ENCODE measurements at places on chromosomes 7 and 10. TPM values are rescaled to one million over a fixed set of nuclear protein-coding genes. Genes with fewer than 3 reads are reported as not detected.

GRCh38 chr7:23315366-23315765 lies 16.2 kb downstream of the MALSU1 start:
- H3K27ac ChIP-seq: no peak overlapping the region
- peaks cover 4% of the 10 kb centered on the region for H3K4me1 ChIP-seq

Gene CALHM3
- total RNA-seq: not detected

DNA sequence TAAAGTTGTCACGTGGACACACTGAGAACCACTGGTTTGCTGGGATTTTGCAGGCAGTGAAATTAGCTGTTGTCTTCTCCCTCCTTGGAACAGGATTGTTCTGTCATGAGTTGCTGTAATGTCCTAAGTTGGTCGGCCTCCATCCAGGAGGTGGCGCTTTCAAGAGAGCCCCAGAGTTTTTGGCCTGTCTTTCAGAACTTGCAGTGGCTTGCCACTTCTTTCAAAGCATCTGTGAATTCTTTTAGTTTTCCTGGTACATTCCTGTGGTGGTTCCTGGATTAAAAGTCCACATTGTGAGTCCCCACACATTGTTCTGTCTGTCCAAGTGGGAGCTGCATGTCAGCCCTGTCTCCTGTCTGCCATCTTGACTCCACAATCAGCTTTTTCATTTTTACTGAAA lies 133.8 kb downstream of the PON1 start:
- no peak overlapping the region for H3K27ac ChIP-seq
- no peak for DNase-seq
- H3K36me3 ChIP-seq: no peaks in the 10 kb centered on the region
- no peaks in the 10 kb centered on the region for H3K4me1 ChIP-seq

- no peaks in the 10 kb centered on the region for H3K36me3 ChIP-seq
- H3K27ac ChIP-seq: no peak overlapping the region
- H3K27me3 ChIP-seq: peaks cover 2% of the 10 kb centered on the region
- H3K4me1 ChIP-seq: no peaks in the 10 kb centered on the region
- no peak for DNase-seq
- no peak overlapping the region for H3K4me3 ChIP-seq
Measured at GRCh38 chr7:121936951-121937623, 64.1 kb downstream of the PTPRZ1 start.

- H3K36me3 ChIP-seq: no peaks in the 10 kb centered on the region
- no peaks in the 10 kb centered on the region for H3K27me3 ChIP-seq
- peaks cover 3% of the 10 kb centered on the region for H3K4me1 ChIP-seq
- no peak overlapping the region for H3K4me3 ChIP-seq
Measured at GRCh38 chr7:23333671-23334246, 34.6 kb downstream of the MALSU1 start.

Gene EIF5AL1
- 0.55 TPM for total RNA-seq

- no peak for DNase-seq
- no peak overlapping the region for H3K27ac ChIP-seq
- peak overlapping the region; percentile 44 for H3K4me3 ChIP-seq
- H3K36me3 ChIP-seq: peaks cover 8% of the 10 kb centered on the region
Measured at GRCh38 chr10:81873231-81873931, 1.6 kb upstream of the NRG3 start.

Gene HACD1
- total RNA-seq: 1.4 TPM

GRCh38 chr10:66783316-66783715 lies 142.5 kb upstream of the LRRTM3 start:
- H3K4me3 ChIP-seq: no peak overlapping the region
- H3K27me3 ChIP-seq: no peaks in the 10 kb centered on the region
- no peaks in the 10 kb centered on the region for H3K36me3 ChIP-seq
- DNase-seq: no peak

GRCh38 chr7:26792006-26792405 lies 72.4 kb downstream of the SKAP2 start:
- no peak overlapping the region for H3K27ac ChIP-seq
- H3K4me3 ChIP-seq: no peak overlapping the region
- H3K4me1 ChIP-seq: no peaks in the 10 kb centered on the region
- peaks cover 3% of the 10 kb centered on the region for H3K36me3 ChIP-seq

Gene ZNF467
- total RNA-seq: 2.0 TPM

Gene SLC26A5
- not detected for total RNA-seq

Gene OTUD1
- 37.7 TPM for total RNA-seq

Gene MUC12
- total RNA-seq: not detected

Gene PROSER2
- 0.93 TPM for total RNA-seq

Gene IL15RA
- total RNA-seq: 5.4 TPM

DNA sequence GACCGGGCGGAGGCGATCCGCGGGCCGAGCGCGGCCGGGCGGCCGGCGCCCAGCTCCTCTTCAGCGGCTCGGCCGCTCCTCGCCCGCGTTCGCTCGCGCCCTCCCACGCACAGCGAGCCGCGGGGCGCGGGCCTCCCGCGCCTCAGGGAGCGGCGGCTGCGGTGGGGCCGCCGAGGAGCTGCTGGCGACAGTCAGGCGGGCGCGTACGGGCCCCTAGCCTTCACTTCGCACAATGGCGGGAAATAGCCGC lies at the start of gene MCMBP:
MCMBP (minus strand) TSS at position 234 of the 250 bp plus-strand sequence. CDS start 259 bp downstream, outside the sequence.
- H3K4me3 ChIP-seq: peak within 1 kb of the TSS; percentile 94
- no peaks in the 10 kb centered on the region for H3K36me3 ChIP-seq
- H3K27ac ChIP-seq: peak within 1 kb of the TSS; percentile 90
- no peak for DNase-seq

- peak overlapping the region; percentile 84 for H3K27ac ChIP-seq
- peaks cover 26% of the 10 kb centered on the region for H3K36me3 ChIP-seq
- H3K27me3 ChIP-seq: no peaks in the 10 kb centered on the region
- H3K4me1 ChIP-seq: peaks cover 59% of the 10 kb centered on the region
Measured at GRCh38 chr7:3027005-3027845, 16.4 kb downstream of the CARD11 start.

- H3K36me3 ChIP-seq: no peaks in the 10 kb centered on the region
- peak; percentile 45 for DNase-seq
- no peak overlapping the region for H3K27ac ChIP-seq
- H3K4me1 ChIP-seq: peaks cover 7% of the 10 kb centered on the region
- H3K27me3 ChIP-seq: no peaks in the 10 kb centered on the region
Measured at GRCh38 chr7:102279537-102280400, 6.9 kb upstream of the SH2B2 start.

DNA sequence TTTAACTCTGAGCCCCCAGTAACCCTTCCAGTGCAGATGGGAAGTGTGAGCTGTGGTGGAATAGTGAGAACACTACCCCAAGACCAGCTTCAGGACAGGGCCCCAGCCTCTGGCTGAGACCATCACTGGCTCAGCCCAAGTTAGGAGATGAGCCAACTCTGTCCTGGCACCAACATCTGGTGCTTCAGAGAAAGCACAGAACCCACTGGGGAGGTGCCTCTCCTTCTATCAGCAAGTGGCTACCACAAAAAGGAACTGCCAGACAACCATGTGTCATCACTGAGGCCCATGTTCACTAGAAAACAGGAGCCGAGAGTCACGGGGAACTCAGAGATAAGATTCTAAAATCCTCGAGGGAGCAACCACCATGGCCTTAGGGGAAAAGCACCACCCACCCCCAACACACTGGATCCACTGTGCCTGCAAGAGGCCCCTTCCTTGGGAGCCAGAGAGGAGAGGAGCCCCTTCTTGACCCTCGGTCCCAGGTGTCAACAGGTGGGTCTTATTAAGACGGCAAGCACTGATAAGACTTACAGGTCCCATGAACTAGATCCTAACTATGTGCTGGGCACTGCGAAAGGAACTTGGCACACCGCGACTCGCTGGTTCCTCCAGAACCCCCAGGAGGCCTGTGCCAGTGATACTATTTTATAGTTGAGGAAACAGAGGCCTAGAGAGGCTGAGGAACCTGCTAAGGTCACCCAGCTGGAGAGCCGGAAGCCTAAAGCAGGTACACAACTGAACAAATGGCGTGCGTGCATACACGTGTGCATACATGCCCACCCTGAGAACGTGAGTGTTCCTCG lies 102.7 kb downstream of the FAM53B start:
- H3K4me3 ChIP-seq: peak overlapping the region; percentile 38
- no peaks in the 10 kb centered on the region for H3K27me3 ChIP-seq
- no peak for DNase-seq
- peaks cover 26% of the 10 kb centered on the region for H3K4me1 ChIP-seq
- no peaks in the 10 kb centered on the region for H3K36me3 ChIP-seq

DNA sequence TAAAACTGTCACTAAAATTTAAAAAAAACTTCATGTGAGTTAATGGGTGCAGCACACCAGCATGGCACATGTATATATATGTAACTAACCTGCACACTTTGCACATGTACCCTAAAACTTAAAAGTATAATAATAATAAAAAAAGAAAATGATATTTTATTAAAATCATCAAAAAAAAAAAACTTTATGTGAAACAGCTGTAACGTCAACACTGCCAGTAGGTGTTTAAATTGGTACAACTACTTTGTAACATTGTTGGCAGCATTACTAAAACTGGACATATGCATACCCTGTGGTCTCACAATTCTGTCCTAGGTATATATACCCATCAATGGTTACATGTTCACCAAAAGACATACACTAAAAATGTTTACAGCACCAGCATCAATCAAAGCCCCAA lies 82.1 kb downstream of the NDUFB2 start:
- peaks cover 33% of the 10 kb centered on the region for H3K36me3 ChIP-seq
- H3K4me3 ChIP-seq: no peak overlapping the region
- no peak for DNase-seq
- H3K27me3 ChIP-seq: no peaks in the 10 kb centered on the region

Gene GPER1
- total RNA-seq: 0.25 TPM

Gene CYP3A7
- total RNA-seq: not detected

GRCh38 chr7:71237945-71238344 lies 106.0 kb downstream of the GALNT17 start:
- H3K4me3 ChIP-seq: no peak overlapping the region
- DNase-seq: no peak
- H3K4me1 ChIP-seq: no peaks in the 10 kb centered on the region
- no peaks in the 10 kb centered on the region for H3K36me3 ChIP-seq

- H3K4me3 ChIP-seq: no peak overlapping the region
- H3K27me3 ChIP-seq: no peaks in the 10 kb centered on the region
- H3K27ac ChIP-seq: no peak overlapping the region
- no peak for DNase-seq
- H3K36me3 ChIP-seq: peaks cover 2% of the 10 kb centered on the region
Measured at GRCh38 chr10:30849231-30850035, 182.2 kb downstream of the ZNF438 start.

Gene LRRC4
- not detected for total RNA-seq

GRCh38 chr7:956031-956430 lies 1.6 kb upstream of the ADAP1 start:
- H3K36me3 ChIP-seq: no peaks in the 10 kb centered on the region
- H3K4me1 ChIP-seq: no peaks in the 10 kb centered on the region
- no peak overlapping the region for H3K27ac ChIP-seq
- no peaks in the 10 kb centered on the region for H3K27me3 ChIP-seq

Gene TMEM184A
- not detected for total RNA-seq

- DNase-seq: peak; percentile 59
- H3K27ac ChIP-seq: no peak overlapping the region
- no peaks in the 10 kb centered on the region for H3K4me1 ChIP-seq
- no peaks in the 10 kb centered on the region for H3K27me3 ChIP-seq
Measured at GRCh38 chr7:23055582-23056178, 41.8 kb upstream of the HYCC1 start.

Data from naive thymus-derived CD8-positive, alpha-beta T cell (primary cell).